ENCODE measurements at places on chromosomes 12 and 14.

DNA sequence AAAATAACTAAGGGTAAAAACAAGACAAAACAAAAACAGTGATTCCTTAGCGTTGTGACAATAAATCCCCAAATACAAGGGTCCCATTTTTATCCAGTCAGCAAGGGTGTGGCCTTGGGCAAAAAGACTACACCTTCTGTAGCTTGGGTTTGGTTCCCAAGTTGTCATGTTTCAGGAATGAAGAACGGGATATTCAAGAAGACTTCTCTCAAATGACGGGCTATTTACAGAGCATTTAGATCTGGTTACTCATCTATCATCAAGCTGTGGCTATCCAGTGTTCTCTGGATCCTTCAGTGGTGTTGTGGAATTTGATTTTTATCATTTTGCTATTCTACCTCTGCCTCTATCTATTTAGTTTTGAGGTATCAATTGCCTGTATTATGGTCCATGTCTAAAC is 219.7 kb downstream of the SLC25A21 start:
- no peak overlapping the region for H3K4me3 ChIP-seq
- H3K4me1 ChIP-seq: no peaks in the 10 kb centered on the region
- H3K27ac ChIP-seq: no peak overlapping the region
- no peak for DNase-seq
- no peaks in the 10 kb centered on the region for H3K36me3 ChIP-seq

DNA sequence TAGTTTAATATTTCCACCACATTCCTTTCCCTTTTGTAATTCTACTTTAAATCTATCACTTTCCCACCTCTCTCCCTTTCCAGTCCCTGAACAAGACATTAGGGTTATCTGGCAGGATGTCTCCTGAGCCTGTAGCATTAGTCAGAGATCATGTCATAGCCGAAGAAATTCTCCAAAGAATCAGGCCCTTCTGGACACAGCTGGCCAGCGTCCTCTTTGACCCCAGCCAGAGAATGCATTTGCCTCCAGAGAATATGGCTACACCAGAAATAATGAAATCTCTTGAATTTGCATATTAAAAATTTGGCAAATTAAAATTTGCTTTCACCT is 56.7 kb downstream of the NTF3 start:
- no peak for DNase-seq
- no peak overlapping the region for H3K27ac ChIP-seq
- H3K27me3 ChIP-seq: no peaks in the 10 kb centered on the region
- H3K36me3 ChIP-seq: no peaks in the 10 kb centered on the region
- H3K4me1 ChIP-seq: no peaks in the 10 kb centered on the region
- H3K4me3 ChIP-seq: no peak overlapping the region

GRCh38 chr12:16675438-16675837 is 69.5 kb upstream of the LMO3 start:
- H3K27me3 ChIP-seq: no peaks in the 10 kb centered on the region
- H3K36me3 ChIP-seq: no peaks in the 10 kb centered on the region
- no peak overlapping the region for H3K4me3 ChIP-seq
- no peak for DNase-seq
- H3K4me1 ChIP-seq: no peaks in the 10 kb centered on the region
- H3K27ac ChIP-seq: no peak overlapping the region

DNA sequence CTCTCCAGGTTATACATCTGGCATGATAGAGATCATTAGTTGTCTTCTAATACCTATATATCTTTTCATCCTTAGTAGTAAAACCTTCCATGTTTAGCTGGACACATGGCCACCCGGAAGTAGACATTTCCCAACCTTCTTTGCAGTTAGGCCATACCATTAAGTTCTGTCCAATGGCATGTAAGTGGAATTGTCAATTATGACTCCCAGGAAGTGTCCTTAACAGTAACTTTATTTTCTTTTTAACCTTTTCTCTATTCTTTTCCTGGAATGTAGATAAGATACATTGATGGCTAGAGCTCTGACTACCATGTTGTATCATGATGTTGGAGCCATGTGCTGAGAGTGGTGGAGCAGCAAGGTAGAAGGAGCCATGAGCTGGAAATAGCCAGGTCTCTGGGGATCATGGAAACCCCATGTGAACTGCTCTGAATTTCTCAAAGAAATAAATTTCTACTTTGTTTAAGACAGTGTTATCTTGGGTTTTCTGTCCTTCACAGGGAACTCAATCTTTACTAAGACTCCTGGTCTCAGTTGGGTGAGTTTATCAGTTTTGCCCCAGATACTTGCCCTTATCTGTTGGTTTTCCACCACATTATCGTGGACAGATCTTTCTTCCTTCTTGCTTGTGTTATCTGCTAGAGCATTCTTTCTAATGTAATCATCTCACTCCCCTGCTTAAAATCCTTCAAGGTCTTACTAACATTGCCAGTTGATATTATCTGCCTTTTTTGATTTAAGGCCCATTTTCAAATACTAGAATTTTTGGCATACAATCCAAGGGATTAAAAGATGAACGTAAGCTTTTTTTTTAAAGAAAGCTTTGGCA is 5.1 kb upstream of the LTA4H start:
- H3K36me3 ChIP-seq: no peaks in the 10 kb centered on the region
- peaks cover 15% of the 10 kb centered on the region for H3K4me1 ChIP-seq
- no peak overlapping the region for H3K27ac ChIP-seq
- DNase-seq: no peak

DNA sequence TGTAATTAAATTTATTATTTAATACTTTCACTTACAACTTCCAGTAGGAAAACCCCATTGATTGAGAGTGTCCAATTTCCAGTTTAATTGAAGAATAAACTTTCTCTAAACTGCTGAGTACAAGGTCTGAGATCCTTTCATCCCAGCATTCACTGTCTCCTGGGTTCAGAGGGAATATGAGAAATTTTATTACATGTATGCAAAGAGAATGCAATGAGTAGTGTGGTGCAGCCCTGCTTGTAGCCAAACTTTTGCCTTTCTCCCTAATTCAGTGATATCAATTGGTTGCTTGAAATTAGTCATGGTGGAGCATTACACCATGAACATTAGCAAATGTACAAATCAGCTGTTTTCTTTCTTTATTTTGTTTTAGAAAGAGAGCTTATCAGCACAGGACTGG is 780.6 kb upstream of the MDGA2 start:
- H3K4me1 ChIP-seq: no peaks in the 10 kb centered on the region
- H3K27me3 ChIP-seq: no peaks in the 10 kb centered on the region
- no peak overlapping the region for H3K4me3 ChIP-seq
- no peaks in the 10 kb centered on the region for H3K36me3 ChIP-seq
- H3K27ac ChIP-seq: no peak overlapping the region

DNA sequence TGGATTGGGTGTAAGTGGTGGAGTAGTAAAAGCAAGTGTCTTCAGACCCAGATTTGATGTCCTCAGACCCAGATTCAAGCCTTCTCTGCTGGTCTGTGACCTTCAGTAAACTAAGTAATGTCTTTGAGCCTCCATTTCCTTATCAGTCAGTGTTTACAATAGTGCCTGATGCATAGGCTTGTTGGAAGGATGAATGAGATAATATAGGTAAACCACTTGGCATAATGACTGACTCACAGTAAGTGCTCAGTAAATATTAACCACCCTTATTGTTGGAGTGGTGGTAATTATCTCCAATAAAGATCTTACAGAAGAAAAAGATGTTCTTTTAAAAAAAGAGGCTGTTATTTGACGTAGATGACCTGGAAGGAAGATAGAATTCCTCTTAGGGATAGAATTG is 86.2 kb downstream of the IGF1 start:
- no peaks in the 10 kb centered on the region for H3K4me1 ChIP-seq
- DNase-seq: no peak
- H3K27ac ChIP-seq: no peak overlapping the region
- no peaks in the 10 kb centered on the region for H3K36me3 ChIP-seq
- H3K27me3 ChIP-seq: peaks cover 15% of the 10 kb centered on the region
- no peak overlapping the region for H3K4me3 ChIP-seq

- DNase-seq: no peak
- peaks cover 3% of the 10 kb centered on the region for H3K27me3 ChIP-seq
- H3K27ac ChIP-seq: no peak overlapping the region
- H3K4me1 ChIP-seq: no peaks in the 10 kb centered on the region
- no peaks in the 10 kb centered on the region for H3K36me3 ChIP-seq
- H3K4me3 ChIP-seq: no peak overlapping the region
Observed at GRCh38 chr14:31881531-31882310, 195.4 kb upstream of the ARHGAP5 start.

DNA sequence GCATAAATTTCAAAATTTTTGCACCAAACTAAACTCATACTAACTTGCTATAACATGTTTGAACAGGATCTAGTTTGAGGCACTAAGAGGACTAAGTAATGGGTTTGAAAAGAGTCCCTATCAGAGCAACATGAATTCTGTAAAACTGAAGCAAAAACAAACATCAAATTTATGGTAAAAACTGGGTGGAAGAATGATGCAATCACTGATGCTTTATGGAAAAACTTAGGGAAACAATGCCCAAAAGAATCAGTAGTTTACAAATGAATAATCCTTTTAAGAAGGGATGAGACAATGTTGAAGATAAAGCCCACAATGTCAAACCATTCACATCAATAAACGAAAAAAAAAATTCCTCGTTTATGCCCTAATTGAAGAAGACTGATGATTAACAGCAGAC is 88.9 kb downstream of the PRKD1 start:
- no peaks in the 10 kb centered on the region for H3K4me1 ChIP-seq
- H3K4me3 ChIP-seq: no peak overlapping the region
- no peaks in the 10 kb centered on the region for H3K27me3 ChIP-seq
- peaks cover 2% of the 10 kb centered on the region for H3K36me3 ChIP-seq
- H3K27ac ChIP-seq: no peak overlapping the region

DNA sequence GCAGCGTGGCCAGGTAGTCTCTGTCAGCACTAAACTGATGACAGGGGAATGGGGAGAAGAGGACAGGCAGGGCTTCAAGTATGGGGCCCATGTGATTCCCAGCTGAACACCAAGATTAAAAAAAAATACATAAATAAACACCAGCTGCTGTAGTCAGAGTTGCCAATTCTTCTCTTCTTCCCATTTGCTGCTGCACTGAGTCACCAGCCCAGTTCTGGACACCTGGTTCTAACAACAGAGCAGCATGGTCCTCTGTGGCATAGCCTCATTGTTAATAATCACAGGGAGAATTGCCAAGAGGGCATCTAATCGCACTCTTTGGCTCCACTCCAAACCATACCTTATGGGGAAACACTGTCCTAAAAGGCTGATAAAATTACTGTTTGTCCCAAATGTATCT is 15.1 kb downstream of the PPM1H start:
- DNase-seq: no peak
- H3K4me3 ChIP-seq: no peak overlapping the region
- H3K27ac ChIP-seq: no peak overlapping the region
- no peaks in the 10 kb centered on the region for H3K4me1 ChIP-seq

GRCh38 chr14:91163316-91163715 is 49.4 kb downstream of the DGLUCY start:
- H3K4me3 ChIP-seq: no peak overlapping the region
- no peak overlapping the region for H3K27ac ChIP-seq
- H3K36me3 ChIP-seq: peaks cover 59% of the 10 kb centered on the region
- H3K4me1 ChIP-seq: no peaks in the 10 kb centered on the region
- DNase-seq: no peak

- H3K27ac ChIP-seq: no peak overlapping the region
- no peak for DNase-seq
- no peak overlapping the region for H3K4me3 ChIP-seq
Observed at GRCh38 chr12:15152456-15152855, 68.8 kb downstream of the RERG start.

DNA sequence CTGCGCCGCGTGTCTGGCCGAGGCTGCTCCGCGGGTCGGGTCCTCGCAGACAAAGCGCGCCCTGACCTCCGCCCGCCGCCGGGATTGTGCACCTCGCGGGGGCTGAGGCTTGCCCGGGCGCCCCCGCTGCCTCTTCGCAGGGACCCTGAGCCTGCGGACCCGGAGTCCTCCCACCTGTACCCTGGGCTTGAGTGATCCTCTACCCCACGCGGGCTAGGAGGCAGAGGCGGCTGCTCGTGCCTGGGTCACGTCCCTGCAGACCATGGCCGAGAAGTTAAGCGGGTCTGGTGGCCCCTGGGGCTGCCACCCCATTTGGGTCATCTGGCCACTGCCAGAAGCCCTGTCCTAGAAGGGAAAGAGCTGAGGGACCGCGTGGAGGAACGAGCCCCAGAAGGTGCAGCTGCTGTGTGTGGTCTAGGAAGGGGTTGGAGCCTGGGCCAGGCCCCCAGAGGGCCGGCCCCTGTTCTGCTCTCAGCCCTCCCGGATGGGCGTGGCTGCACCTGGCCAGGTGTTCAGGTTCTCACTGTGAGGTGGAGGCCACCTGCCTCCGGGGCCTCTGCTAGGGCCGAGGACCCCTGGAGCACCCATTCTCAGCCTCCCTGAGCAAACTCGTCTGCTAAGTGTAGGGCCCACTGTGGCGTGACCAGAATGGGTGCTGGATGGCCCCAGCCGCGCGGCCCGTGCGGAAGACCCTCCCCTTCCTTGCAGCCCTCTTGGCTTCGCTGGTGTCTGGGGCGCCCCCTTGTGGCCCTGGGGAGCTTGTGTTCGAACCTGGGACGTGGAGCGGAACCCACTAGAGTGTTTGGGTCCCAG is 49.6 kb downstream of the LRCOL1 start:
- H3K27ac ChIP-seq: no peak overlapping the region
- H3K4me1 ChIP-seq: peaks cover 17% of the 10 kb centered on the region
- no peaks in the 10 kb centered on the region for H3K36me3 ChIP-seq

DNA sequence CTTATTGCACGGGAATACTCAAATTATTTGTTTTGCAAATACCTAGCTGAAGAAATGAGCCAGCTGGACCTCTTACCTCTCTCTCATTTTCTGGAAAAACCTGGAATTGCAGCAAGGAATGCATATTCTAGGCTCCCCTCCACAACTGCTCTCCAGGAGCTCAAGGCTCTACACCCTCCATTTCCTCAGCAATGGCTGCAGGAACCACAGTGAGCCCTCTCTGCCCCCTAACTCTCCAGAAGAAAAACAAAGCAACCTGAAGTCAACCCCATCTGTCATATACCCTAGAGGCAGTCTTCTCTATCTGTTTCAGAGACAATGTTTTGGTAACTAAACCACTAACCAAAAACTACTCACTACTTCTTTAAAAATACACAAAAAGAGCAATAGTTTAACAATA is 221.6 kb downstream of the SLC25A21 start:
- H3K36me3 ChIP-seq: no peaks in the 10 kb centered on the region
- no peak overlapping the region for H3K4me3 ChIP-seq
- no peak for DNase-seq

DNA sequence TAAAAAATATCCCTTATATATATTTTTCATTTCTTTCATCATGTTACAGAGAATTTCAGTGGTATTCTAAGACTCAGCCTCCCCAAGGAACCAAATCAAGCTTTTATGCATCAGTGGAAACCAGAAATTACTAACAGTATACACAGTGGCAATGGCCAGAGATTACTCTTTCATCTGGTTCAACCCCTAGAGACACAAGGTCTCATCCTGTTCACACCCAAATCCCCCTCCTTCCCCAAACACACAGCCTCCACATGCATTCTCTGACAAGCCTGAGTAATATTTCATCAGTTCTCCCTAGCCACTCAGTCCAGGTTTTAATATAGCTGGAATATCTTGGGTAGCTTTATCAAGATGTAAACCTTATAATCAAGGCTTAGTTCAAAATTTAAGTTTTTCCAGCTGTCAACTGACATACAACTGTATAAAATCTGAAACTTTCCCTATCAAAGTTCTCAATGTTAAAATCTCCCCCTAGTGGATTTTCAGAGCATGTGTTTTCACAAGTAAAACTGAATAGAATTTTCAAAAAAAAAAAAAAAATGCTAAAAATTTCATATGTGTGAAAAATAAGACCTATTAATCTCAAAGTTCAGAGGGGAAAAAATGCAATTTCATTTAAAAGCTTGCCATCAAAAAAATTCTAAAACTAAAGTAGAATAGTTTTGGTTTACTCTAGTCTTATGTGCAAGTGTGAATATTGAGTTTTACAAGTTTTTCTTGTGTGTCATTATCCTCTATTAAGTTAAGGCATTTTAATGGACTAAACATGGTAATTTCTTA is 10.5 kb upstream of the SSTR1 start:
- no peak for DNase-seq
- H3K4me1 ChIP-seq: no peaks in the 10 kb centered on the region
- no peak overlapping the region for H3K27ac ChIP-seq
- H3K27me3 ChIP-seq: no peaks in the 10 kb centered on the region
- no peaks in the 10 kb centered on the region for H3K36me3 ChIP-seq
